ENCODE measurements at places on chromosomes 2 and 18. TPM values are rescaled to one million over a fixed set of nuclear protein-coding genes. Genes with fewer than 3 reads are reported as not detected.
A peak's percentile ranks its signal among the peaks of the same experiment; 100 is the strongest.

LRRC30 gene
- not detected for total RNA-seq

SH3BP4 gene
- 25.3 TPM for total RNA-seq

DLGAP1 gene
- 1.4 TPM for total RNA-seq

GRB14 gene
- 3.3 TPM for total RNA-seq

LAMA3 gene
- 12.9 TPM for total RNA-seq

SERPINB11 gene
- not detected for total RNA-seq

BCL2 gene
- 37.5 TPM for total RNA-seq

UGT1A4 gene
- total RNA-seq: not detected

CXCR4 gene
- 11.8 TPM for total RNA-seq

DNA sequence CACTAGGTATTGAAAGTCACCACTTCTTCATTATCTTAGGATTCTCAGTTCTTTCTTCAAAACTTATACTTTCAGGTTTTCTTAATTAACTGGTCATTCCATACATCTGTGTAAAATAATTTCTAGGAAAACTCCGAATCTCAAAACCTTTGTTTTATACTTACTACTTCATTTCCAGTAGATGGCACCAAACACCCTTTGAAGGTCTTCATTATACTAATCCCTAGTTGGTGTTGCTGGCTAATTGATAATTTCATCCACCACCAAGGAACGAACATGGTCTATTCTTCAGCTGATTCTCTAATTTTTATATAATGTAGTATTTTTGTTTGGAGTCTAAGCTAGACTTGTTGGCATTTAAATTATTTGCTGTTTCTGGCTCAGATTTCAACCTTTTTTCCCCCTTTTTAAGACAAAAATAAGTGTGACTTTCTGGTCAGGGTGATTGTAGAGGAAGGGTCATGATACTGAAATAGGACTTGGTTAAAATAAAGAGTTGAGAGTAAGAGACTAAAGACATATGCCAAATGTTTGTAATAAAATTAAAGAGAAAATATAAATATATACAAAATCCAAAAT is 2.8 kb upstream of the MXD1 start:
- no peak for DNase-seq

- no peak for DNase-seq
These were observed 546.7 kb upstream of the ID2 start for GRCh38 chr2:8134985-8135682.

GRCh38 chr2:37098416-37099118 is 14.2 kb downstream of the GPATCH11 start:
- DNase-seq: no peak

- DNase-seq: no peak
These were observed 18.7 kb upstream of the CCBE1 start for GRCh38 chr18:59715966-59716369.

- no peak for DNase-seq
These were observed 742.7 kb upstream of the ACVR2A start for GRCh38 chr2:147101941-147102790.

- DNase-seq: no peak
These were observed 171.3 kb downstream of the TMEM18 start for GRCh38 chr2:505941-506340.

DNA sequence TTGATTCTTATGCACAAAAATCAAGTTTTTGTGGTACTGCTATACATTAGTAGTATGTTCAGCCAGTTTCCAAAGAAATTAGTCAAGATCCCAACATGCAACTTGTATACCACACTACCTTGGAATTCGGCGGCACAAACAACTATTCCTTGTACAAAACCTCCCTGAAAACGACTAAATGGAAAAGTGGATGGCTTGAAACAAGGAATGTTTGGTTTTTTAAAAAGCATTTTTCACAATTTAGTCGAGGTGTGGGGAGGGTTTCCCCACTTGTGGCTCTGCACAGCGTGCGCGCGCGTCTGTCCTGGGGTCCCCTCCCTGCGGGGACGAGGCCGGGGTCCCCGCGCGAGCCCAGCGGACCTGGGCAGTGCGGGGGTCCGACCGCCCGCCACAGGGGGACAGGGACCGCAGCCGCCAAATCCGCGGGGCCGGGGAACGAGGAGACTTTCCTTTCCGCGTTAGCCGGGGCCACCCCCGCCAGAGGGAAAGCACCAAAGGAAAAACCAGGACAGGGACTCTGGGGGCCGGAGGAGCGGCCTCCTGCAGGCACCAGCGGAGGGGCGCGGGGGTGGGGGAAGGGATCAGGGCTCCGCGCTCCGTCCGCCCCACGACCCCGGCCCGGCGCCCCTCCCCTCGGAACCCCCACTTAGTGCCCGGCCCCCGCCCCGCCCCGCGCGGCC is 534 bp upstream of the SOCS6 start:
- DNase-seq: no peak

DNA sequence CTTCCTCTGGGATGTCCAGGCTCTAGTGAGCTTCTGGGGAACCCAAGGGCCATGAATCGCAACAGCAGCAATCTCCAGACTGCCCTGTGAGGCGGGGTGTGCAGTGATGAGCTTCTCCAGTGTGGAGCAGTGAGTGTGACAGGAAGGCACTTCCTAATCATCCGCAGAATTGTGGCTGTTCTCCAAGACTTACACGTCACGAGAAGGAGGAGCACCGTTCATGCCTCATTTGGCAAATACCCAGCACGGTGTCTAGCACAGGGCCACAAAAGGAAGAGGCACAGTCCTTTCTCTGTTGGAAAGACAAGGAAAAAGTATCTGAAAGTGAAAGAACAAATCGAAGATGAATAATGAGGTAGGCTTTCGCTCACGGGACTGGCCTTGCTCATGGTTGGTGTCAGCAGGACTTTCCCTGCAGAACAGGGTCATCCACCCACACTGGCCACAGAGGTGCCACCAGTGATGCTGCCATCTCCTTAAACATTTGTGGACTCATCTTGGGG is 125.1 kb upstream of the HAAO start:
- DNase-seq: no peak

- DNase-seq: no peak
These were observed 118.5 kb downstream of the CALCRL start for GRCh38 chr2:187329586-187329985.

DNA sequence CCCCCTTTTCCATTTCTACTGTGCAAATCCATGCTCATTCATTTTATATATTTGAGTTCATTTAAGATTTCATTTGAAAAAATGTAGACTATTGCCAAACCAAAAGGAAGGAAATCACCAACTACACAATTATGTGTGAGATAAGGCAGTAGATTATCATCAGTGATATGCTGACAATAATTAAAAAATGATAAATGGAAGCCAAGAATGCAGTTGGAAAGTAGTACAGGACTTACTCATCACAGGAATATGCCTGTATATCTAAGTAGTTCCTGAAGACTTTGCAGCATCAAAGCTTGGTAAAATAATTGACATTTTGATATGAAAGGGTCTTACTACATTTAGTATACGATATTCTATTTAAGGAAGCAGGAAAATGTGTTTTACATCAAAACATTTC is 166.1 kb upstream of the OTX1 start:
- no peak for DNase-seq

DNA sequence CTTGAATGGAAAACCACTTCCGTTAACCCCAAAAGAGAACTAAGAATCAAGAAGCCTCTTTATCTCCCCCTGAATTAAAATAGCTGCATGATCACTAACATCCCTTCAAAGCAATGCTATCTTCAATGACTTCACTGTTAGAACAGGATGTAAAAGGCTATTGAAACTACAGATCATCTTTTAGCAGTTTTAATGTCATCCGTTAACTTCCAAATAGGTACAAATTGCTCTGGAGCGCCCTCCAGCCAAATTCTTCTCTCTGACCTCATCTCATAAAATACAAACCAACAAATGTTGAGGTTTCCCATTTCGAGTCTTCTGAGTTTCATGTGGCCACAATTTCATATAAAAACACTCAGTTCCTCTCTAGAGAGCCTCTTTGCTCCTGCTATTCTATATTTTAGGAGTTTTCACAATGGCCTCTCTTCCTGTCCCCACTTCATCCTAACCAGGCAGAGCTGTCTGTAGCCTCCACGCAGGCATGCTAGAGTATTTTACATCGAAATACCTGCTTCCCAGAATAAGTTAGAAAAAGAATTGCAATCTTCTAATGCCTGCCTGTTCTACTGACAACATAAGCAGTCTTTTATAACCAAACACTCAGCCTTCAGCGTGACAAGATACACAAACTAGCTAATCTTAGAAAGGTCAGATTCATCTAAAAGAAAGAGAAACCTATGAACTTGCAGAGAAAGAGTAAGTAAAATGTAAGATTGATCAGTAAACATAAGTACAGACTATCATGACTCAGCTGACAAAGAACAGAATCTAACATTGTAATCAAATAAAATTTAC is 37.9 kb downstream of the B4GALT6 start:
- DNase-seq: no peak

GRCh38 chr2:86065512-86065911 is 40.2 kb downstream of the POLR1A start:
- no peak for DNase-seq

- DNase-seq: no peak
These were observed 299.9 kb downstream of the ZEB2 start for GRCh38 chr2:144219979-144220378.

DNA sequence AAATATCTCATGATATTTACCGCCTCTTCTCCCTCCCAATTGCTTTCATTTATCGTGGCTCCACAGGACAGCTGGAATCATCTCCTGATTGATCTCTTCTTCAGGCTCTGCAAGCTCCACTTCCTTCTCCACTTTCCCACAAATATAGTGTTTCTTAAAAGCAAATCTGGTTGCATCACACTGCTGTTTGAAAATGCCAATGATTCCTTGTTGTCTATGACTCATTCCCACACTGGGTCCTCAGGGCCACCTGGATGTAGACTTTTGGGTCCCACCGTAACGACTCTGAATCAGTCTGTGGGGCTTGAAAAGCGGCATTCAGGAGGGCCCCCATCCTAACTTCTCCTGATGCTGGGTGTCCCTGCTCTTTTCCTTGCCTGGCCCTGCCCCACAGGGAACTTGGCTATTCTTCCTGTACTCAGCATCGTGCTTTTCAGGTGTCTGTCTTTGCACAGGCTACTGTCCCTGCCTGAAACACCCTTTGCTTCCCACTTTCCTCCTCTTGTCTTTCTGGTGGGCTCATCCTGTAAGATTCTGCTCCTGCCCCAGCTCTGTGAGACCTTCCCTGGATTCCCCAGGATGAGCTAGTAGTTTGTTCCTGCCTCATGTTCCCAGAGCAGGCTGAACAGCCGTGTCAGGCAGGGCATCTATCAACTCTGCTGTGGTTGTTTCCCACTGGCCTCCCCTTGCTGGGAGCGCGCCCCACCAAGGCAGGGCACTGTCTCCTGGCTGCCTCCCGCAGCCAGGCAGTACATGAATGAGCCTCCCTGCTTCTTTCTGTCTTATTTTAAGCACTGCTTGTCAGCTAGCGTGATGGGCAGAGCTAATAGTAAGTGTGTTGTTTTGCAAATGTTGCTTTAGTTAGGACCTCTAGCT is 111.9 kb downstream of the KCTD1 start:
- DNase-seq: peak; percentile 81

- no peak for DNase-seq
These were observed 8.8 kb downstream of the TXNDC2 start for GRCh38 chr18:9894454-9895068.

DNA sequence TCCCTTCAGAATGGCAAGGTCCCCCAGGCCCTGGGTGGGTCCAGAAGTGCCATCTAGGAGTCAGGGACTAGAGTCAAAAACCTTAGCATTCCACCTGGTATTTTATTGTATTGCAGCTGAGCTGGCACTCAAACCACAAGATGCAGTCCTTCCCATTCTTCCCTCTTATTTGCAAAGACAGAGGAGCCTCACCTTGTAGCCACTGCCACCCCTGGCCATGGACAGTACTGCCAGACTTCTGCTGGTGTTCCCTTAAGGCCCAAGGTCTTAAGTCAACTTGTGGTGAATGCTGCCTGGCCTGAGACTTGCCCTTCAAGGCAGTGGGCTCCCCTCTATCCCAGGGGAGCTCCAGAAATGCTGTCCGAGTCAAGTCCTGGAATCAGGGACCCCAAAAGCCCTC is 6.9 kb downstream of the UGT1A10 start:
- DNase-seq: no peak

DNA sequence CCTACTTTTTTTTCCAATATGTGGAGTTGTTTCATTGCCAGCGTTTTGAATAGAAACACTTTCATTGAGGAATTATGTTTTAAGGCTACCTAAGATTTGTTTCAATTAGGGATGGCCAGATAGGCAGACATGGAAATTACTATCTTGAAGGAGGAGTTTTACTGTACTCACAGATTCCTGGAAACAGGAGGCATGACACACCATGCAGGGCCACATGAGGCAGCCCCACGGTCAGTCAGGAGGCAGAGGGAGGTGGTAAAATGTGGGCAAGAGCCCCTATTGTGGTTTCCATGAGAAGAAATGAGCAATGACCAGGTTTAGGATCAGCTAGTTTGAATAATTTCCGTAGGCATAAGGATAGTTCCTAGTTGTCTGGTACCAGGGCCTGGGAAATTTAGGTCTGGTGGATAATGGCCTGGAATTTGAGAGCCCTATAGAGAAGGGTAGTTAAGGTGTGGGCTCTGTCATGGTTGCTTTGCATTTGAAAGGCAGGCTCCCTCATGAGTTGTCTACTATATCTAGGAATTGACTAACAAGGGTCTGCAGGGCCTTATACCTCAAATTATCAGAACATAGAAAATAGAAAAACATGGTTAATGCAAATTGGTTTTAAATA is 360.0 kb upstream of the KCNJ3 start:
- DNase-seq: no peak

GRCh38 chr2:71243634-71244301 is 16.9 kb upstream of the PAIP2B start:
- DNase-seq: no peak

- no peak for DNase-seq
These were observed 28.0 kb upstream of the SMIM21 start for GRCh38 chr18:75455249-75456198.

- DNase-seq: no peak
These were observed 3.0 kb downstream of the EVX2 start for GRCh38 chr2:176080540-176081375.

DNA sequence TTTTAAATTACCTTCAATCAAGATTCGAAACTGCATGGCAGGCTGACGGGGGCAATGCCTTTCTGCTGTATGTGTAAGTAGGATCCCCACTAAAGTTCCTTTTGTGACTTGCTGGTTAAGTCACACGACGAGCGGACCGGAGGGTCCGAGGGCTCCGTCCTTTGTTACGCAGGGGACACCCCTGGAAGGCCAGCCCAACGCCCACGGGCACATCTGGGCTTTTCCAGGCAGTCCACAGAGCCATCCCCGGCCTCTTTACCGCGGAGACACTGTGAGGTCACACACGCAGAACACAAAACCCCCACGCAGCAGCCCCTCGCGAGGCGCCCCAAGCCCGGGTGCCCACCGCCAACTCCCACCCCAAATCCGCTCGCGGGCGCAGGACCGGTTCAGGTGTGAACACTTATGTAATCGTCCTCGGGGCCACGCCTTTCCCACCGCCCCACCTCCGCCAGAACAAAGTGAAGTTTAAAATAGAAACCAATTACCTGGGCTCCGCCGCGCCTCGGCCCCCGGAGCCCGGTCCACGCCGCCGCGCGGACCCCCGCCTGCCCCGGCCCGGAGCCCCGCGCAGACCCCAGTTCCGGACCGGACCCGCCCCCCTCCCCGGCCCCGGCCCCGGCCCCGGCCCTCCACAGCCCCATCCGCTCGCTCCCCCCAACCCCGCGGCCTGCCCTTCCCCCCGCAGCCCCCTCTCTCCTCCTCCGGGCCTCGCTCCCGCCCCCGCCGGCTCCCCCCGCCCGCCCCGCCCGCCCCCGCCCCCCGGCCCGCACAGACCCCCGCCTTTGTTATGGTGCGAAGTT is 4.2 kb downstream of the ZNF516 start:
- DNase-seq: peak; percentile 92
